ENCODE measurements at places on chromosomes 2 and 18.

GRCh38 chr2:173808718-173809117, 156.5 kb downstream of the SP3 start:
- DNase-seq: no peak

GRCh38 chr18:31740180-31740579, 20.5 kb downstream of the SLC25A52 start:
- no peak for DNase-seq

DNA sequence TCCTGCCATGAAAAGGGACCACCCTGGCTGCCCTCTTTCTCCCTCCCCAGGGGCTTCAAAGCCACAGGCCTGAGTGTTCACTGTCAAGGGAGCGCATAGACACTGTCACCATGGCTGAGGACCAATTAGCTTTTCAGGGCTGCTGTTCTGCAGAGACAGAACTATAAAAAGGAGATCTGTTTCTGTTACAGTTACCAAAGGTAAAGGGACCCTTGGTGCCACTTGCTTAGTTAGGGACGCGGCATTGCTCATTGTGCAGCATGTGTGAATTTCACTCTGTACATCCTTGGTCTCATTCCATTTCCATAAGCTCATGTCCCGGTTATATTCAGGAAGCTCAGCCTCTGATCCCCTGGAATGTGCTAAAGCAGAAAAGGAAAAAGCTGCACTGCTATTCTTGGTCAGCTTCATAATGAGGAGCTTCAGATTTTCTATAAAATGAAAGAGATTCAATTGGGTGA, 55.5 kb upstream of the RNF152 start:
- no peak for DNase-seq

- DNase-seq: no peak
Measured at GRCh38 chr2:165563468-165564225, 94.1 kb downstream of the CSRNP3 start.

GRCh38 chr2:149894760-149895159, 307.2 kb upstream of the MMADHC start:
- DNase-seq: no peak

DNA sequence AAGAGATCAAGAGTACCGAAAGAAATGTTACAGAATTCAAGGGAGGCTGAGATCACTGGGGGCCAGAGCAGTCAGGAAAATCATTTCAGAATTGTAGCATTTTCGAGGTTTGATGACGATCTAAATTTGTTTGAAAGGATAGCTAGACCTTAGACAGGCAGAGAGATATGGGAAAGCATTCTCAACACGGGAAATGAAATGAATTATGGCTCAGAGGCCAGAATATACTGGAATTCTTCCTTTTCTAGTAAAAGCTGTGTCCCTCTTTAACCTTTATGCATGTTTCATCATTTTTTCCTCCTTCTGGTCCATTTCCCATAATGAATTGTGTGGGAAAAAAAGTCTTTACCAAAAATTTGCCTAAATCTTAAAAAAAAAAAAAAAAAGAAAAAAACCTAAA, 78.8 kb downstream of the NABP1 start:
- DNase-seq: no peak

GRCh38 chr18:58269931-58270330, 225.9 kb downstream of the NEDD4L start:
- no peak for DNase-seq

DNA sequence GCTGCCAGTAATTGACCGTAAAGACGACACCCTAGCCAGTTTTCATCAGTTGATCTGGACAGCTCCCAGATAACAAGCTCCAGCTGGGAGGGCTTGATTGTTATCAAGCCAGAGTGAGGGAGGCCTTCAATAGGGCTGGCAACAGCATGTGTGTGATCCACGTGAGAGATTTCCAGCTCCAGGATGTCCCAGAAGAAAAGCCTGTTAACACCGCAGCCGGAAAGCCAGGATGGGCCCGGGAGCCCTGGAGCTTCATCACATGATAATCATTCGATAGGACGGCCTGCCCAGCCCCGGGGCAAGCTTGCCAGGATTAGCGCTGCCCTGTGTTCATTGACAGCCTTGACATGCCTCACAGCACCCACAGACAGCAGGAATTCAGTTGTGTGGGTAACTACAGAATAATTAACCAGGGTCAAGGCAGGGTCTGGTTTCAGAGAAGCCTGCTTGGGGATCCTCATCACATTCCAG, 182.5 kb downstream of the C1D start:
- no peak for DNase-seq

- no peak for DNase-seq
Measured at GRCh38 chr2:18273205-18273604, 287.2 kb downstream of the RDH14 start.

DNA sequence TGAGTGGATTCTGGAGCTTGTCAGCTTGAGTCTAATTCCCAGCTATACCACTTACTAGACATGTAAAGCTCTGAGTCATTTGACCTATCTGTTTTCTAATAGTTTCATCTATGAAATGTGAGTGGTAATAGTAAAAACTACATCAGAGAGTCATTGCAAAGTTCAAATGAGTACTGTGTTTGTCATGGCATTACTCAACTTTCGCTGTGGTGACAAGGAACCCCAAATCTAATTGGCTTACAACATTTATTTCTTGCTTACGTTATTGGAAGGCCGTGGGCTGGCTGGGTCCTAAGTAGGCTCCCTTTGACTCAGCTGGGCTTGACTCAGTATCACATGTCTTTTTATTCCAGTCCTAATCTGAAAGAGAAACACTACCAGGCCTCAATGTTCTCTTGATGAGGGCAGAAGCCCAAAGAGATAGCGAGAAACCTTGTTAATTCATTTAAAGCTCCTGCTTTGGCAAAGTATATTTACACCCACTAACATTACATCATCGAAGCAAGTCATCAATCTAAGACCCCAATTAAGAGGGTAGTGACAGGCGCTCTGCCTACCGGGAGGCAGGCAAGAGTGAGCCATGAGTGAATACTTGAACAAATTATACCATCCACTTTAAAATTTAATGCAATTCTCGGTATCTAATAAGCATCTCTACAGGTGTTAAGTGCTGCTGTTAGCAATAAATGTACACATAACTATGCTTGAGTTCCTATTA, 431.8 kb upstream of the SPHKAP start:
- DNase-seq: no peak

DNA sequence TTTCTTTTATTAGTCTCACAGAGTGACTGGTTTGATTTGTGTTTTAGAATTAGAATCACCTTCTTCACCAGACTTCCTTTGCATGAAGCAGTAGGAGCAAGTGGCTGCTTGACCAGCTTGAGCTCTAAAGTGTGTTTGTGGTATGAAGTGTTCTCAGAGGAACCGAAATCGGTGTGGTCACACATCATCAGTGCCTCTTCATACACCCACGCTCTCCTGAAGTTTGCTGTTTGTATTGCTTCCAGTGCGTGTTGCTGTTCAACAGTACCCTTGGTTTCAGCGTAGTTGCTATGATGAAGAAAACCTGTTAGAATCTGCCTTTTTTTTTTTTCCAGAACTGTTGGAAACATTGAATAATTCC, 77.9 kb downstream of the LIMS1 start:
- DNase-seq: peak; percentile 21

- no peak for DNase-seq
Measured at GRCh38 chr2:62660087-62660486, 45.4 kb upstream of the EHBP1 start.

DNA sequence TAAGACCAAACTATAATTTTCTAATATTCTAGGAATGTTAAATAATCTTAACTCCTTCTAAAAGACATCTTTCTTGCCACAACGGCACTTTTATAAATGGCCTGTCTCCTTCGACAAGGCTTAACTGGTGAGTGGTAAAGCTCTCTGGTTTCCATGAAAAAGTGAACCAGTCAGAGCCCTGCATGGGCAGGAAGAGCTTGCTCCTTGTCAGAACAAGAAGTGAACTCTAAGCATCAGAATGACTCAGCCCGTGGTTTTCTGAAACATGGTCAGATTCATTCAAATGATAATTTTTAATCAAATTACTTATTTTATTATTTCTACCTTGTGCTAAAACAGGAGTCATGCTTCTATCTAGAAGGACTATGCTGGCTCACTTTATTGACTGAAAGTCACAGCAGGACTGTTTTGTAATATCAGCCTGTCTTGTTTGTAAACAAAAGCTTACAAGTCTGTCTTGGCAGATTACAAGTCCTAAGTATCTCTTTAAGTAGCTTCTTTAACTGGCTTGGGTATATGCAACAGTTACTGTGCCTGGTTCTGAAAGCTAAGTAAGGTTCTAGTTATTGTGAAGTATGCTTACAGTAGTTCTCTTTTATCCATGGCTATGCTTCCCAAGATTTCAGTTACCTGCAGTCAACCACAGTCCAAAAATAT, 245.4 kb downstream of the NAPG start:
- no peak for DNase-seq

DNA sequence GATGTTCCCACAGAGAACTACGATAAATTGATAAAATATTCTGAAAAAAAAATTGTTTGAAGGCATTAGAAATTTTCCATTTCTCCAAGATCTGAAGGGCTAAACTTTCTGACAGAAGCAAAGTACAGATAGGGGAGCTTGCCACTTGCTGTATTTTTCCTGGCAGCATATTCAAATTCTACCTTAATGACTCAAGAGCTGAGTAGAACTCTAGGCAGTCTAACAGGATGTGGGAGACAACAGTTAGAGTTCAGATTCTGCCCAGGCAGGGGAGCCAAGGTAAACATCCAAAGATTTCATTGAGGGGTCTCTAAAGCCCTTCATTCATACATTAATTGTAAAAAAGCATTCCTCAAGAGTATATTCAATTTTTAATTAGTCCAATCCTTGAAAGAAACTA, 46.0 kb upstream of the RIT2 start:
- DNase-seq: no peak

- DNase-seq: no peak
Measured at GRCh38 chr2:46672752-46673151, 193.4 kb downstream of the TMEM247 start.

- no peak for DNase-seq
Measured at GRCh38 chr2:174699993-174700766, 64.1 kb downstream of the CHRNA1 start.

GRCh38 chr2:145931781-145932395, 1412.0 kb upstream of the ZEB2 start:
- DNase-seq: no peak

GRCh38 chr2:217614498-217614897, 388.3 kb downstream of the TNS1 start:
- no peak for DNase-seq

- no peak for DNase-seq
Measured at GRCh38 chr2:238138331-238139195, at the start of gene KLHL30. Gene KLHL30, plus strand, starts transcription at chr2:238138668. Its CDS starts 2,087 bp downstream, at chr2:238140755.

DNA sequence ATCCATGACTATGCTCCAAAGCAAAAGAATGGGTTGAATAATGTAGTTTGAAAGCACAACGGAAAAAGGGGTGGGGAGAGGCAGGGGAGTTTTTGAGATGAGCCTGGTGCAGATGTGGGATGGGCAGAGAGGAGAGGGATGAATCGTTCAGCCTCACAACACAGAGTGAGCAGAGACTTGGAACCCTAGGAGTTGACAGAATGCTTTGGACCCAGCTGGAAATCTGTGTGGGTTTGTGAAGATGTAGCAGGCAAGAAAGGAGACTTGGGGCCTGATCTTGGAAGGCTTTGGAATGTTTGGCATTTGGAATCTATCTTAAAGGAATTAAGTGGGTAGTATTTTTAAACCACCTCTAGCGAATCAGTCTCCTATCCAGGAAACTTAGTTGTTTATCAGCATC, 66.0 kb upstream of the KCTD1 start:
- no peak for DNase-seq

- no peak for DNase-seq
Measured at GRCh38 chr2:217353591-217353990, 493.7 kb upstream of the TNP1 start.

GRCh38 chr2:25286025-25286400, 55.7 kb downstream of the DNMT3A start:
- DNase-seq: no peak

- no peak for DNase-seq
Measured at GRCh38 chr2:132701810-132702209, 31.8 kb upstream of the LYPD1 start.

DNA sequence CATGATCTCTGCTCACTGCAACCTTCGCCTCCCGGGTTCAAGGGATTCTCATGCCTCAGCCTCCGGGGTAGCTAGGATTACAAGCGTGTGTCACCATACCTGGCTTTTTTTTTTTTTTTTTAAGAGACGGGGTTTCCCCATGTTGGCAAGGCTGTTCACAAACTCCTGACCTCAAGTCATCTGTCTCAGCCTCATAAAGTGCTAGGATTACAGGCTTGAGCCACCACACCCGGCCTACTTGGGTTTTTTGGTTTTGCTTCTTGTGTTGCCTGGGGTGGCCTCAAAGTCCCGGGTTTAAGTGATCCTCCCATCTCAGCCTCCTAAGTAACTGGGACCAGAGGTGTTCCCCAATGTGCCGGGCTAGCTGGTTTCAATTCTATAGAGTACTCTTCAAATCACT, 64.6 kb downstream of the NAPG start:
- no peak for DNase-seq

GRCh38 chr2:241788135-241788534, 11.5 kb downstream of the GAL3ST2 start:
- DNase-seq: no peak

DNA sequence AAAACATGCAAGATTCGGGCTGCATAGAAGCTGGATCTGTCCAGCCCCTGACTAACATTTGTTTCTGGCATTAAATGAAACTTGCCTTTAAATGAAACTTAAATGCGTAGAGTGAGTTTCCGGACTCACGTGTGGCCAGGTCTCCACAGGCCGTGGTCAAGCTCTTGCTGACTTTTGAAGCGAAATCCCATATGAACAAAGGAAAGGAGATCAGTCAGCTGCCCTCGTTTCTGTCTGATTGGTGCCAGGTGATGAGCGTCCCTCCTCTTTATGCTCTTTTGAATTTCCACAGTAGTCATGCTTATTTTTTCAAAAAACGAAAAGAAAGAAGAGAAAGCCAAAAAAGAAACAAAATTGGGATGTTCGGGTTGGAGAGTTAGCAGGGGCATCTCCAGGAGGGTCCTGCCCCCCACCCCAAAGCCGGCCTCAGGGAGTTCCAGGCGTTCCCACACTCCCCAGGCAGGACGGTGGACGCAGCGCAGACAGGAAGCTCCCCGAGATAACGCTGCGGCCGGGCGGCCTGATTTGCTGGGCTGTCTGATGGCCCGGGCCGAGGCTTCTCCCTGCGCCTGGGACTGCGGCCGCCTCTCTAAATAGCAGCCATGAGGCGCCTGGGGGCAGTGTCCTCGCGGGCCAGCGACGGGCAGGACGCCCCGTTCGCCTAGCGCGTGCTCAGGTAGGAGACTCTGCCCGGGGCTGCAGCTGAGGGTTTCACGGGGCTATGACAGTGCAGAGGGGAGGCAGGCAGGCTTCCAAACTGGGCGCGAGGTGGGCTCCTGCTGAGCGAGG, at the start of gene COLEC11:
Gene COLEC11 (plus strand): TSS at position 620 of the 789 bp plus-strand sequence. CDS start 9,229 bp downstream, outside the sequence.
- DNase-seq: no peak

Measured in stimulated activated CD4-positive, alpha-beta T cell treated with anti-CD3 and anti-CD28 coated beads, Interleukin-1b, Interleukin-23, amount 100 ng/mL, for 24 hours (primary cell).